ENCODE measurements at places on chromosomes 2 and 18.

GRCh38 chr18:5294113-5294456, 1.4 kb downstream of the ZBTB14 start:
- DNase-seq = no peak

GRCh38 chr2:130372833-130373807, 17.3 kb downstream of the PTPN18 start:
- DNase-seq = no peak

DNA sequence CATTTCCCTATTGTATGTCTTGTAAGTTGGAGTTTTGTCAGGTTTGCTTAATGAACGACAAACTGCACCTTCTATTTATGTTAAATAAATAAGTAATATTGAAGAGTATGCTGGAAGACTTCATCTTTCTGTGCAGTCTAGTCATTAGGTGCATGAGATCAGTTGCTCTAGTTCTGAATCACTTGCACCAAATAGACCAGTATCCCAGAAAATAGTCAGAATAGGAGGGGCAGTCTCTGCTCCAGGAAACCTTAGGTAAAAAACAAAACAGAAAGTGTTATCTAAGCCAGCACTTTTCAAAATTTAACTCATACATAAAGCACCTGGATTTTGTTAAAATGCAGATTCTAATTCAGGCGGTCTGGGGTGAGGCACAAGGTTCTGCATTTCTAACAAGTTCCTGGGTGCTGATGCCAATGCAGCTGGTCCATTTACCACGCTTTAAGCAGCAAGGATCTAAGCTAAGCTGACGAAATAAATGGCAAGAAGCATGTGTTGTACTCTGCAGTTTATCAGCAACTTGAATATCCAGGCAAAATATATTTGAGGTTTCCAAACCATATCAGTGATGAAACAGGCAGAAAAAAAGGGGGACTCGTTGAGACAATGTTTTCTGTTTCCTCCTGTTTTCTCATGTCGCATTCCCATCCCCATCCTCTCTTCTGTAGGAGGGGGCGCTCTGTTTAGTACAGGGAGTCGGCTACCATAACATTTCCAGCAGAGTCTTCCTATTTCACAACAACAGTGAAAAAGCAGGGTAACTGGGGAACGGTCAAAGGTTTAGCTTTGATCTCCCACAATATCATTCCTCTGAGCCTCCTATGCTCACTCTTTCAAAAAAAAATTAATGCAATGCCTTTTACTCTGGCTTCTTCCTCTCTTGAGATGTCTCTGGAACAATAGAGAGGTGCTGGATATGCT, 106.4 kb downstream of the MBD2 start:
- no peak for DNase-seq

DNA sequence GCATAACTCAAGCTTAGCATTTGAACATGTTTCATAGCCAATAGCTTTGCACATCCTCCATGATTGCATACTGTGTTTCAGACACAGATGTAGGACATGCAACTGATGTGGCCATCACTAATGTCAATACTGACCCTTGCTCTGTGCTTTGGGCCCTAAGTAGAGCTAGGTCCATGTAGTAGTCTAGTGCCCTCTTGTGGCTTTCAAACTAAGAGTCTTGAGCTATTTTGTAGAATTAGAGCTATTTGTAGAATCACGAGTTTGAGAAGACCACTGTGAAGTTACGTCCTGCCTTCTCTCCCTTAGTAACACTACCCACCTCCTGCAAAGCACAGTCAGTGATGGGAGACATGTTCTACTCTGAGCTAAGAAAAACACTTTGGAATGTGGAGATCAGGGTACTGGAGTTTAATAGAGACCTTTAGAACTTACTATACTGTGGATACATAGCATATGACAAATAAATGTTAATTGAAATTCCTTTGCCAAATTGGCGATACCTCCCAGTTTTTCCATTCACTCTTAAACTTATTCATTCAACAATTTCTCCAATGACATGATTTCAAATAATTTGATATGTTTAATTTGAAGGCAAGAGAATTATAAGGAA, 306.5 kb upstream of the TNP1 start:
- DNase-seq = no peak

DNA sequence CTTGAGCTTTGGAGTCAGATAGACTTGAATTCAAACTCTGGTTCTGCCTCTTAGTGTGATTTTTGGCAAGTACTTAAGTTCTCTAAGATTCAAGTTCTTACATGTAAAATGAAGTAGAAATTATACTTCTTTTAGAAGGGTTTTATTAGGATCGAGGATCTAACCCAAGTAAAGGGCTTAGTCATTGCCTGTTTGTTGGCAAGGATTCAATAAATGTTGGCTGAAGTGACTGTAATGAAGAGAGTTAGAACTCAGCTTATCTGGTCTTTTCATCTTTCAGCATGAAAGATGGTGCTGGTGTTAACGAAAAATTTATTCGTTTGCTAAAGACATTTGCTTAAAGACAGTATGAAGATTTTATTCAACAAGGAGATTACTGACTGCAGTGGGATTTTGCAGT, 315.9 kb upstream of the THUMPD2 start:
- no peak for DNase-seq
